ENCODE measurements at places on chromosomes 6 and 20. TPM values are rescaled to one million over a fixed set of nuclear protein-coding genes. Genes with fewer than 3 reads are reported as not detected.

The FNDC11 gene
- total RNA-seq, result 0.09 TPM

The PRDM13 gene
- 0.45 TPM for total RNA-seq

The CFB gene
- 2.0 TPM for total RNA-seq

The TTBK1 gene
- total RNA-seq, result 0.08 TPM

The EBF4 gene
- total RNA-seq, result 2.7 TPM

The SIRPD gene
- not detected for total RNA-seq

The RAE1 gene
- 68.7 TPM for total RNA-seq

The MICA gene
- 27.8 TPM for total RNA-seq

The RIPPLY2 gene
- not detected for total RNA-seq

The ELOVL4 gene
- total RNA-seq, result 1.2 TPM

The KIF25 gene
- total RNA-seq, result not detected

The PPP1R11 gene
- total RNA-seq, result 42.2 TPM

The PANK2 gene
- 51.8 TPM for total RNA-seq

The C20orf202 gene
- total RNA-seq, result not detected

The OR2B6 gene
- not detected for total RNA-seq

Measured in A549 treated with ZK216348 at 1 μM for 4 hours (cell line).